ENCODE measurements at places on chromosomes 2 and 18.

GRCh38 chr2:72149556-72150156 lies 2.0 kb upstream of the CYP26B1 start:
- DNase-seq: peak; percentile 91

DNA sequence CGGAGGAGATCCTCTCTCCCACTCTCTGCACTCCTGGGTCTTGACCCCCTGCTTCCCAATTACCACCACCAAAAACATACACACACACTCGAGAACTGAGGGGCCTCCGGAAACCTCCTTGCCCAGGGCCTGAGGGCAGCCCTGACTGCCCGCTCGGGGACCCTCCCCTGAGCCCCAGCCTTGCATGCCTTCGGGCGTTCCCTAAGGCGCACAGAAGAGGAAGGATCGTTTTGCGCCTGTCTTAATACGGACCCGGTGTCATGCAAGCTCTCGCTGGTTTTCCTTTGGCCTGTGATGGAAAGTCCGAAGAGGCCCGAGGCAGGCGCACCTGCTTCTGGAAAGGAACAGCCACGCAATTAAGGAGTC lies 19.8 kb downstream of the POU3F3 start:
- no peak for DNase-seq

GRCh38 chr2:201139836-201140604 lies 24.1 kb downstream of the CFLAR start:
- no peak for DNase-seq

GRCh38 chr2:1010415-1010930 lies 59.8 kb downstream of the SNTG2 start:
- DNase-seq: no peak

DNA sequence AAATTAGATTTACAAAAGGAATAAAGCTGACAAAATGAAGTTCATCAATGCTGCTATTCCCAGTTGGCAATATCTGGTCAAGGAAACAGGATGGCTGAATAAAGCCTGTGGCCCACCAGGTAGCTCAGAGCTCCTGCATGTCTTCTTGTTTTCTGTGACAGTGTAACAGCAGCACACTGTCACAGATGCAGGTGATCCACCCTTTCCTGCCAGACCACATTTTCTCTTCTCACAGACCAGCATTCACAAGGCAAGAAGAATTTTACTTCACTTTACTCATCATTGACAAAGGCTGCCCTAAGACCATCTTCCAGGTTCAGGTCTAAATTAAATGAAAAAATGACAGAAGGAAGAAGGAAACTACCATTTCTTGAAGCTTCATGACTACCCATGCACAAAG lies 166.2 kb upstream of the MEIS1 start:
- no peak for DNase-seq

- DNase-seq: no peak
These were observed 41.3 kb downstream of the ATF2 start for GRCh38 chr2:175126661-175127060.

DNA sequence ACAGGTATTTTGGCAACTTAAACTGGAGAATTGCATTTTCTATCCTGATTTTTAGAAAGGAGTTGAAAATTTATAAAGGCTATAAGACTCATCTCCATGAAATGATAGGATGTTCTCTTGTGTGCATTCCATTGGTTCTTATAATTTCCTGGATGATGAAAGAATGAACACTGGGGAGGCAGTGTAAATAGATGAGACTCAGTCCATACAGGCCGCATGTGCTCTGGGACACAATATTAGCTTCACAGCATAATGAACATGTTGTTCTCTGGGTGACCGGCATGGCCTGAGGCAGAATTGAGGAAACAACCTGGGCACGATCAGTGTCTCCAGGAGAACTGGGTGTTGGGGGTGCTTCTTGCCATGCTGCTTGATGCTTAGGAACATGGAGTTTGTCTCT lies 38.8 kb downstream of the AOX1 start:
- no peak for DNase-seq

GRCh38 chr2:235238537-235238936 lies 255.3 kb upstream of the AGAP1 start:
- no peak for DNase-seq

- no peak for DNase-seq
These were observed 416.7 kb downstream of the MTX2 start for GRCh38 chr2:176685908-176686307.

DNA sequence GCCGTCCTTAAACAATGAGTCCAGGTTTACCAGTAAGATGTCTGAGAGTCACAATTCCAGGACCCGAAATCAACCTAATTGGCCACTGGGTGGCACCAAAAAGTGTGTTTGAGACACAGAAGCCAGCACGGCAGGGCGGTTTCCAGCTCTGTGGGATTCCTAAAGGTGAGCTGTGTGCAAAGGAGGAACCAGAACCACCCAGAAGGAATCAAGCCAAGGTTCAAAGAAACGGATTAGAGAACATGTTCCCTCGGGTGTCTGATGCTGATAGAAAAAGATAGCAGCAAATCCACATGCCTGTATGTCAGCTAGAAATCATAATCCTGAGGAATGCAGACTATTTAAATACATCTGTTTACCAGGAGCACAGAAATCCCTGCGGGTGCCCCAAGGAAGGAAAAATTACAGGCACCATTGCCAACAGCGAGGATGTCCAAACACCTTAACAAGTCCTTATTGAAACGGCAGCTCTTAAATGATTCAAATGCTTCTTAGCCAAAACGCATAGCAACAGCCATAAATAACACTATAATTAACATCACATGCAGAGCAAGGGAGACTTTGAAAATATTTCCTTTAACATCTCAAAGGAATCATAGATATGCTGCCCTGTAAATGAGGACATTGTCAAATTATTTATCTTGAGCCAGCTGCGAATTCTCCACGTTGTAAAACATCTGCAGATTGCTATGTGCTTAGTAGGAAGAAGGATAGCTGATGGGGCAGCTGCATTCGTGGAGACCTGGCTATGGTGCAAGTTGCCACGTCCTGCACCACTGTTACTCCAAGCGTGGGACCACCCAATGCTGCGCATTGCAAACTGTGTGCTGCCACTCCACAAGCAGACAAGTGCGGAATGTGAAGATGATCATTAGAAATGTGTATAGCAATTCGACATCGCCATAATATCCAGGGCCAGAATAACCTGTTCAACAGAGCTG lies 318.7 kb upstream of the NCKAP5 start:
- peak; percentile 91 for DNase-seq

GRCh38 chr2:100731535-100731981 lies 88.4 kb upstream of the NPAS2 start:
- peak; percentile 64 for DNase-seq

GRCh38 chr2:225288986-225289385 lies 110.5 kb upstream of the NYAP2 start:
- no peak for DNase-seq

GRCh38 chr2:28751956-28752630 lies 463 bp downstream of the PPP1CB start:
- no peak for DNase-seq

DNA sequence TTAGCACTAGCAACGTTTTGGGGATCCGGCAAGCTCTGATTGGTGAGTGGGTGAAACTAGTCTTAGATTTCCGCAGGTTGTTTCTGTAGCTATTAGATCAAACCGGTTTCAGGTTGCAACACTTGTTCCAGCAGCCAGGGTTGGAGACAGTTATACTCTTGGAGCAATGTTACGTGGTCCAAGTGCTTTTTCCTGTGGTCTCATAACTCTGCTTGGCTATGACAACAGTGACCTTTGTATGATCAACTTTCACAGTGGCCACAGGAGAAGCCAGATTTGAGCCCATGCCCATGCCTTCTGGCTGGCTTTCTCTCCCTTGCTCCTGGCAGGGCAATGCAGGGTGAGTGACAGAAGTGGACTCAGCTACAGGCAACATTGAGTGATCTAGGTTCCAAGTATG lies 84.5 kb upstream of the TAF1B start:
- no peak for DNase-seq

DNA sequence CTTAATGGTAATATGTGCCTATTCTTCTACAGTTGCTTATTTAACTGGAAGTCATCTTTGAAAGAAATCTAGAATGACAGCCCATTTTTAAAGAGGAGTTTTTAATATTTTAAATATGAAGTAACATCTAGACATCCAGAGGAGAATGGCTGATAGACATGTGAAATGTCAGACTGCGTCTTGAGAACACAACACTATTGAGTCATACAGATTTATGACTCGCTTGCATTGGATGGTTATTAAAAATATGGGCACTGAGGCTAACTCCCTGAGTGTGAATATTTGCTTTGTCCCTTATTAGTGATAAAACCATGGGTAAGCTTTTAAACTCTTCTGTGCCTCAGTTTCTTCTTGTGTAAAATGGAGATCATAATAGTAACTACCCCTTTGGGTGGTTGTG lies 22.9 kb downstream of the TDRD15 start:
- no peak for DNase-seq

DNA sequence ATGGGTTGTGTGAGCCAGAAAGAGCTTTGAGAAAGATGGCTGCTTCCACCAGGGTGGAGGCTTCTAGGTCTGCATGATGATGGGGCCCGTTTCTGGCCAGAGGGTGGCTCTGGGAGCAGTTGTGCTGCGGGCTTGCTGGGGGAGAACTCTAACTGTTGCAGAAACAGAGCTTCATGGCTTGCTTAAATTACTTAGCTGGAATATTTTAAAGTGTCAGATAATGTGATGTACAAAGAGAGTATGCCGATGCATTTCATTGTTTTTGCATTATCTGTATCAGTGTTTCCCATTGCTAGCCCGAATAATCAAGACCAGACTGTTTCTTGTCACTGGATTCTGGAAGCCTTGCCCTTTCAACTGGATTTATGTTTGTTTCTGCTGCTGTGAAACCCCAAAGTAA lies 6.3 kb upstream of the DRC1 start:
- DNase-seq: no peak

DNA sequence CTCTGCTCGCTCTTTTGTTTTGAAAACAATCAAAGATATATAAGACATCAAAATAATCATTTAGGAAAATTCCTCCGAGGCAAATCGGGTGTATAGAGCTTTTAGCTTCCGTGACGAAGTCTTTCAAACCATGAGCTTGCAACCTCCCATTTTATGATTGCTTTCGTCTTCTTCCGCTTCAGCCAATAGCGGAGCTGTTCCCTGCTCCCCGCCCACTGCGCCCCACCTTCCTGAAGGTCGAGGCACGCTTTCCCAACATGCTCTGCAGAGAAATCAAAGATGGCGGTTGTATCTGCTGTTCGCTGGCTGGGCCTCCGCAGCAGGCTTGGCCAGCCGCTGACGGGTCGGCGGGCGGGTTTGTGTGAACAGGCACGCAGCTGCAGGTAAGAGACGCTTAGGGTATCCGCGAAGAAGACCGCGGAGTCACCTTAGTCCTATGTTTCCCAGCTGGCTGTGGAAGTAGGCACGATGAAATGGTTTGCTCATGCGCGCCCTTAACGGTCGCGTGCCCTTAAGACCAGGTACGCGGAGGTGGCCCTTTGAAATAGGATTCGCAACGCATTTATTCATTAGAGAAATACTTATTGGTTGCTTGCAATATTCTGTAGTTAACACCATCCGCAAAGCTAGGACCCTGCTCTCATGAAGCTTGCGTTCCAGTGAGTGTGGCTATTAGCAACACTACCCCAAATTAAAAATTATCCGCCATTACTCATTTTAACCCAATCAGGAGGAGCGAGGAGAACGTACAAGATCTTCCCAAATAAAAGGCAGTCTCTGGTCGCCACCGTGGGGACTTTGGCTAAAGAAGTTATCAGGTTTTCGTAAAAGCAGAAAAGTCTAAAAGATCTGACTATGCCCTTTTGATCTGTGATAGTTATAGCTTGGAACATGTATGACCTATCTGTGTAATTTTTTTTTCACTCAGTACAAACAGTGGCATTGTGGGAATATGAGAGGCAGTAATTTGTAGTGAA lies at the start of gene PTCD3:
Gene PTCD3 (plus strand): TSS at position 267 of the 977 bp plus-strand sequence. CDS start 13 bp downstream, at position 280.
- DNase-seq: peak; percentile 98

DNA sequence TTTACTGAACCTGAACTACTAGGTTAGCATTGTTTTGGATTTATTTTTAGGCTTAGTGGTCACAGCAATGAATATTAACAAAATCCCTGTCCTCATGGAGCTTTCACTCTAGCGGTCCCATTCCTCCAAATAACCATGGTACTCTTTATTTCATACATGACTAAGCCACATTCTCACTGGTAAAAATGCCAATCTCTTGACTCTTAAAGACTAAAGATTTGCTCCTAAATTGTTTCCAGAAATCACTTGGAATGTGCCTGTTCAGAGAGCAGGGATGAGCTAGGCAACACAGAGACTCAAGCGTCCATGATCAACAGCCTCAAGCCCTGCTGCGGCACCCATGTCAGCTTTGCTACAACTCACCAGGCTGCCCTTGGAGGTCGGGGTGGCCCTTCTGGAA lies 13.5 kb downstream of the LMAN1 start:
- no peak for DNase-seq

GRCh38 chr2:49490710-49491109 lies 336.4 kb upstream of the FSHR start:
- DNase-seq: no peak

Data from esophagus muscularis mucosa (tissue), 4 donors.